ENCODE measurements at places on chromosomes 4 and X. TPM values are rescaled to one million over a fixed set of nuclear protein-coding genes. Genes with fewer than 3 reads are reported as not detected.

- no peaks in the 10 kb centered on the region for H3K36me3 ChIP-seq
- DNase-seq: no peak
- no peak overlapping the region for H3K4me3 ChIP-seq
- no peaks in the 10 kb centered on the region for H3K4me1 ChIP-seq
- H3K27ac ChIP-seq: no peak overlapping the region
- H3K27me3 ChIP-seq: no peaks in the 10 kb centered on the region
Observed at GRCh38 chr4:22454955-22455354, 60.9 kb downstream of the ADGRA3 start.

The VEGFD gene
- 13.2 TPM for total RNA-seq

The TCEAL5 gene
- 5.4 TPM for total RNA-seq

The MAGEA4 gene
- not detected for total RNA-seq

GRCh38 chrX:148223361-148223760 is 242.2 kb downstream of the FMR1NB start:
- H3K4me3 ChIP-seq: no peak overlapping the region
- no peak overlapping the region for H3K27ac ChIP-seq
- H3K27me3 ChIP-seq: no peaks in the 10 kb centered on the region
- DNase-seq: no peak
- H3K36me3 ChIP-seq: no peaks in the 10 kb centered on the region

The PSAPL1 gene
- not detected for total RNA-seq

- no peak overlapping the region for H3K27ac ChIP-seq
- no peak for DNase-seq
- H3K4me1 ChIP-seq: no peaks in the 10 kb centered on the region
- no peaks in the 10 kb centered on the region for H3K36me3 ChIP-seq
- no peak overlapping the region for H3K4me3 ChIP-seq
Observed at GRCh38 chr4:120841580-120841979, 80.9 kb downstream of the PRDM5 start.

The DMD gene
- 119 TPM for total RNA-seq

The MAGEB17 gene
- not detected for total RNA-seq

The CT45A10 gene
- not detected for total RNA-seq

The DRD5 gene
- total RNA-seq: not detected

DNA sequence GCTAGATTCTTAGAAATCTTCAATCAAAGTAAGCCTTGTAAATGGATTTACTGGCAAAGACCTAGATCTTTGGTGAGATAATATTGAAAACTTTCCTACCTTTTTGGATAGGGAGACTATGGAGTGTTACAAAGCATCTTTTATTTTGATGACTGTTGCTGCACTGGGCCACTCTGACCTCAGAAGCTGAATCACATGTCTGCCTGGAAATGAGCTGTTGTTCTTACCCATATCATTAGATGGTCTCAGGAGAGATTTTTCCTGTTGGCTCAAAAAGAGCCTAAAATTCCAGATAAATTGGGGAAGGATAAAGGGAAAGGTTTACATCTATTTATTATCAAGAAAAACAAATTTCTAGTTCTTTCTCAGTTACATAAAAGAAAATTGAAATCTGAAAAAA is 127.5 kb upstream of the BMP3 start:
- H3K27ac ChIP-seq: no peak overlapping the region
- H3K4me1 ChIP-seq: no peaks in the 10 kb centered on the region
- no peak for DNase-seq
- no peaks in the 10 kb centered on the region for H3K27me3 ChIP-seq

DNA sequence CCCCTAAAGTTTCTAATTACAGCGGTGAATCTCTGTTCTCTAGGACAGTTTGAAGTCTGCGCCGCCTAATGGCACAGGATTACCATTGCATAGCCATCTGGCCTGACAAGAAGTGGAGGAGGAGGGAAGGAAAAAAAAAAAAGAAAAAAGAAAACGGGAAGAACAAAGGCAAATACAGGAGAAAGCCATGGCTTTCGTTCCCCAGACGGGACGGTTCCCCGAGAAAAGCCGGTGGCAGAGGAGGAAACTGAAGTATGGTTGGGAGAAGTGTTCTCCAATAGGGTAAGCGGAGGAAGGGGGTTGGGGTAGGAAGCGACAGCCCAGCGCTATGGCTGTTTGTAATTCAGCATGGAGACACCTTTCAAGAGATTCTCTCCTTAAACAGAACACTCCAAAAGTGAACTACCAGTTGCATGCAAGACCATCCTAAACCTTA is 80.8 kb downstream of the HMGN5 start:
- DNase-seq: peak; percentile 22
- no peaks in the 10 kb centered on the region for H3K4me1 ChIP-seq
- no peaks in the 10 kb centered on the region for H3K27me3 ChIP-seq
- peak overlapping the region; percentile 76 for H3K27ac ChIP-seq
- no peaks in the 10 kb centered on the region for H3K36me3 ChIP-seq

The FRYL gene
- 62.5 TPM for total RNA-seq

DNA sequence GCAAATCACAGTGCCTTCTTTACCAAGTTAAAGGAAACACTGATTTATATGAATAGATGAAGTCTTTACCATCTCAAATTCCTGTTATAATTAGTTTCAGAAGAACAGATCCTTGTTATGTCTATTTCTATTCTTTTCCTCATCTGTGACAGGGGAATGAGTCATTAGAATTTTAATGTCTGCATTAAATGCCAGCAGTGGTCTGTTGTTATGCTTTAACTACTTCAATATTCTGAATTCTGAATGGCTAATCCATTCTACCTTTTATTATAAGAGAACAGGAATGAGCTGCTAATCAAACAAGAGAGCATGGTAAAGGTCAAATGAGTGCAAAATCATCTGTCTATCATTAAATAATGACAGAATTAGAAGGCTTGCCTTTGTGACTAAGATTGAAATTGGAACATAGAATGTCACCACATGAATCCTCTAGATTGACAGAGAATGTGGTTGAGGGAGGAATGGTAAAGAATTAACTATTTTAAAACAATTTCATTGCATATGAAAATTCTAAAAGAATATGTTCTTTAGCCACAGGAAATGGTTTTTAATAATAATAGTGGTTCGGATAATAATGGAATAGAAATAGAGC is 935.5 kb downstream of the ADGRL3 start:
- no peaks in the 10 kb centered on the region for H3K4me1 ChIP-seq
- DNase-seq: no peak
- H3K36me3 ChIP-seq: no peaks in the 10 kb centered on the region

GRCh38 chr4:105923497-105924238 is 28.4 kb downstream of the NPNT start:
- no peaks in the 10 kb centered on the region for H3K36me3 ChIP-seq
- H3K27me3 ChIP-seq: no peaks in the 10 kb centered on the region
- peak; percentile 16 for DNase-seq
- H3K4me1 ChIP-seq: no peaks in the 10 kb centered on the region
- H3K4me3 ChIP-seq: no peak overlapping the region
- H3K27ac ChIP-seq: no peak overlapping the region

- H3K36me3 ChIP-seq: no peaks in the 10 kb centered on the region
- H3K4me1 ChIP-seq: no peaks in the 10 kb centered on the region
- peaks cover 9% of the 10 kb centered on the region for H3K27me3 ChIP-seq
- no peak for DNase-seq
- no peak overlapping the region for H3K27ac ChIP-seq
Observed at GRCh38 chrX:69503228-69503781, 821 bp upstream of the NALF2 start.

GRCh38 chr4:127246963-127247952 is 385.5 kb upstream of the INTU start:
- H3K27ac ChIP-seq: no peak overlapping the region
- no peak for DNase-seq
- no peaks in the 10 kb centered on the region for H3K36me3 ChIP-seq
- no peaks in the 10 kb centered on the region for H3K4me1 ChIP-seq
- H3K27me3 ChIP-seq: no peaks in the 10 kb centered on the region

DNA sequence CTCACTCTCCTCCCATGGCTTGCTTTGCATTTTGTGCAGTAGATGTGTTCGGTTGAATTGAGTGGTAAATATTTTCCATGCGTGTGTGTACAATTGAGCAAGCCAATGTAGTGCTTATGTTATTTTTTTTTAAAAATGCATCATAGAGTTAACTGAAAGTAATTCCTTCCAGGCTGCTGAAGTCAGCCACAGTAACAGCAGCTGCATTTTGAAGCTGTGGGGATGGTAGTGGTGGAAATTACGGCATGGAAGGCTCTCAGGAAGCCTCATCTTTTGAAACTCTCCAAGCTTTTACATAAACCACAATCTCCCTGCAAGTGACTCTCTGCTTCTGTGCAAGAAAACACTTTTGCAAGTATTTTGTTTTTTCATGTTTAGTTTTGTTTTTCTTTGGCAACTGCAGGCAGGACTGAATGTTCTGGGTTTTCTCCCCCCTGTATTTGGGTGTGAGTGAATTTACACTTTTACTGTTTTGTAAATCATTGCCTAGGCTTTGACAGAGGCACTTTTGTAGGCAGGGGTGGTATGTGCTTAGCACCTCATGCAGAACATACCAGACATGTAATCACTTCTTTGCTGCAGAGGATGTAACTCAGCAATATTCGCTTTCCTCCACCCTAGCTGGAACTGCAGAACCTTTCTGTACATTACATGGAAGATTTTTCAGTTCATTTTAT is 56.2 kb downstream of the LRRC66 start:
- no peaks in the 10 kb centered on the region for H3K36me3 ChIP-seq
- H3K27ac ChIP-seq: no peak overlapping the region
- DNase-seq: no peak
- no peaks in the 10 kb centered on the region for H3K27me3 ChIP-seq
- no peak overlapping the region for H3K4me3 ChIP-seq

- no peak overlapping the region for H3K27ac ChIP-seq
- H3K4me1 ChIP-seq: no peaks in the 10 kb centered on the region
- H3K27me3 ChIP-seq: no peaks in the 10 kb centered on the region
- no peak for DNase-seq
Observed at GRCh38 chr4:40143926-40144508, 52.8 kb upstream of the RHOH start.

DNA sequence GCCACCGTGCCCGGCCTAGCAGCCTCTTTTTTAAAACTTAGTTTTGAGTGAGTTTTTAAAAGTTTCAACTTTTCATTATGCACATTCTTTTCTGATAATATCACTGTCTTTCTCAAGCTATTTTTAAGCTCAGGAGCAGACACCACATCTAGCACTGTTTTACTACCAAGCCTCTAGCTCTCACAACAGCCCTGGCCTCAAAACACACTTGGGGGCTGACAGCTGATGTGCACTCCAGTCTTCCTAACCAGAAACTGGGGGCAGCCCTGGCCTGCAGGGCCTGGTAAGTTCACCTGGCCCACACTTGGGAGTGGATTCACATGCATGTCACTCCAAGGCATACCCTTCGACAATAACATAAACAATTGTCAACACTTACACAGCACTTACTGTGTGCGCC is 34.0 kb downstream of the CENPU start:
- no peaks in the 10 kb centered on the region for H3K36me3 ChIP-seq
- no peaks in the 10 kb centered on the region for H3K27me3 ChIP-seq
- DNase-seq: no peak
- no peaks in the 10 kb centered on the region for H3K4me1 ChIP-seq

GRCh38 chr4:77852892-77853495 is 9.6 kb upstream of the MRPL1 start:
- H3K36me3 ChIP-seq: no peaks in the 10 kb centered on the region
- H3K27me3 ChIP-seq: no peaks in the 10 kb centered on the region
- H3K27ac ChIP-seq: peak overlapping the region; percentile 77
- no peak for DNase-seq
- no peaks in the 10 kb centered on the region for H3K4me1 ChIP-seq

The VCX3A gene
- not detected for total RNA-seq

The NR3C2 gene
- 14.6 TPM for total RNA-seq

GRCh38 chr4:70538869-70539268 is 20.5 kb downstream of the AMTN start:
- no peaks in the 10 kb centered on the region for H3K36me3 ChIP-seq
- no peaks in the 10 kb centered on the region for H3K27me3 ChIP-seq
- no peak overlapping the region for H3K27ac ChIP-seq
- H3K4me3 ChIP-seq: no peak overlapping the region

DNA sequence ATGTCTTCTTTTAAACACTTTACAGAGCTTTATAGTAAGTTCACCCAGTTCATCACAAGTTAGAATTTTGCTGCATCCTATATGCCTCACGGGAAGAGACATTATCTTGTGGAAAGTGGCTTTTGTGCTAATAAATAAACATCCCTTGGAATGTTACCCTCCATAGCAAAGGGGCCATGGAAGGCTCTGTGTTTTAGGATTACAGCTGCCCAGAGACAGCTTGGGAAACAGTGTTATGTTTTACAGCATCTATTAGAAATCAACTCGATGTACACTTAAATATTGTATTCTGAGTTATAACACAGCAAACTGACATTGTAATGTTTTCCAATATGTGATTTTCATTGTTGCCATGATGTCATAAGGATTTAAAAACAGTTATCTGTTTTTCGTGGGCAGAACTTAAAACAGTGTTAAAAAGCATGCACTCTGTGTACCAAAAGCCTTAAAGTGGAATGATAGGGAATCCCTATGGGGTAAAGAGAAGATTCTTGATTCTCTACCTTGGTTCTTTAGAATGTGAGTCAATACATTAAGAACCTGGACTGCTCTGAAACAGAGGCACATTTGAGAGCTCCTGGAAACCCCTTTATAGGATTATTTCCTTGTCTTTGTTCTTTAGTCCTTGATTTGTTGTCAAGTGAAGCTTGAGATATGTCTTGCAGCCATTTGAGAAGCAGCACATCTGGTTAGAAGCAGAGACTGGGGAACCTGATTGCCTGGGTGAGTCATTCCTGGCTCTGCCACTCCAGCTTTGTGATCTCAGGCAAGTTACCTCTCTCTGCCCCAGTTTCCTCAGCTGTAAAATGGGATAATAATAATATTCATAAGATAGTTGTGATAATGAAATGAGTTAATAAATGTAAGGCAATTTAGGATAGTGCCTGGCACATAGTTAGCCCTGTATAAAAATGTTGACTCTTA is 41.6 kb downstream of the ARHGAP10 start:
- DNase-seq: no peak
- H3K4me3 ChIP-seq: no peak overlapping the region
- no peak overlapping the region for H3K27ac ChIP-seq
- H3K4me1 ChIP-seq: no peaks in the 10 kb centered on the region
- no peaks in the 10 kb centered on the region for H3K27me3 ChIP-seq
